ENCODE measurements at places on chromosomes 1 and 21.

GRCh38 chr1:153397051-153397923, 6.4 kb upstream of the S100A8 start:
- DNase-seq = no peak

GRCh38 chr21:37455504-37455911, 88.9 kb downstream of the DYRK1A start:
- DNase-seq = peak; percentile 41

GRCh38 chr1:101911894-101912293, 84.8 kb downstream of the OLFM3 start:
- no peak for DNase-seq

DNA sequence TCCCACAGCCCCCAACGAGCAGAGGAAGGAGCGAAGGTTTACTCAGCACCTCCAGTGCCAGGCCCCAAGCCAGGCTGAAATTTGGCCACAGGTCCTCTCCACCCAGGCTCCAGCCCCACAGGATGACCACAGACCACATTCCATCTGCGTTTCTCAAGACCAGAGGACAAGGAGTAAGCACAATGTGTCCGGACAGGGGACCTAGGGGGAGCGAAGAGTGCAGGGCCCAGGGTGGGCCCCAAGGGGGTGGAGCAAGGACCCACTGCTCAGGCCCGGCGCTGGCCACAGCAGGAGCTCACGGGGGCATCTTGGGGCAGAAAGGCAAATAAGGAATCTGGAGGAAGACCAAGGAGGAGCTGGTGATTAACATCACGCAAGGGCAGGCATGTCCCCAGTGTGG, 100.5 kb downstream of the NPHP4 start:
- DNase-seq = peak; percentile 44

DNA sequence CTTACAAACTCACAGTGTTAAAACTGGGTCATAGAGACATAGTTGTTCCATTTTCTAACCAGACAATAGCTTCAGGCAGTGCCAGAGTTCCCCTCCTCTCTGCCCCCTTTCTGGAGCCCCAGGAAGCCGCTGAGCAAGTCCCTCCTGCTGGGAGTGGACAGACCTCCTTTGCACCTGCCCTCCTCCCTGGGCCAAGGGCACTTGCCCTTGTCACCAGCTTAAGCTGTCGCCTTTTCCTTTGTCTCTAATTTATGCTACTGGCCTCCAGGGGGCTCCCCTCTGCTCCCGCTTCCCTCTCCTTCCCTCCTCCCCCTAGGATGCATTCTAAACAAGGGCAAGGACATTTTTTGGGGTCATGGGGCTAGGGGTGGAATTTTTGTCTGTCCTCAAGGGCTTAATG, 182.4 kb downstream of the MIS18A start:
- peak; percentile 14 for DNase-seq

GRCh38 chr1:64938991-64939390, 27.4 kb downstream of the JAK1 start:
- no peak for DNase-seq

DNA sequence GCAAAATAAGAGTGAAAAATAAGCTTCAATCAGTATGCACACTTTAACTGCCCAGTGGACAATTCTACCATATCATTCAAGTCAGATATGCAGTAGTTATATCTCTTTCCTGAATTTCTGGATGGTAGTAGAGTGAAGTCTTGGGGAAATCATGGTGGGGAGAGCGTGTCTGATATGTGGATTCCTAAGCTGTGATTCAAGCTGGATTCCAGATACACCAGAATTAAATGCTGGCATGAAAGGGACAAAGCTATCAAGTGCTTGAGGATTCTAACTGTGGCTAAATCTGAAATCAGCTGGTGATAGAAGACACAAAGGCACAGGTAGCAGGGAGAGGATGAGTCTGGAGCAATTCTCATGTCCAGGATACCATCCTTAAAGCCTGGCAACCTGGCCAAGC, 323.5 kb downstream of the DUSP10 start:
- DNase-seq = no peak

GRCh38 chr1:218402786-218403120, 57.6 kb downstream of the TGFB2 start:
- DNase-seq = no peak
